ENCODE measurements at places on chromosomes 2 and 18.
A peak's percentile ranks its signal among the peaks of the same experiment; 100 is the strongest.

GRCh38 chr18:5455674-5456073 lies 88.1 kb downstream of the EPB41L3 start:
- DNase-seq = no peak

DNA sequence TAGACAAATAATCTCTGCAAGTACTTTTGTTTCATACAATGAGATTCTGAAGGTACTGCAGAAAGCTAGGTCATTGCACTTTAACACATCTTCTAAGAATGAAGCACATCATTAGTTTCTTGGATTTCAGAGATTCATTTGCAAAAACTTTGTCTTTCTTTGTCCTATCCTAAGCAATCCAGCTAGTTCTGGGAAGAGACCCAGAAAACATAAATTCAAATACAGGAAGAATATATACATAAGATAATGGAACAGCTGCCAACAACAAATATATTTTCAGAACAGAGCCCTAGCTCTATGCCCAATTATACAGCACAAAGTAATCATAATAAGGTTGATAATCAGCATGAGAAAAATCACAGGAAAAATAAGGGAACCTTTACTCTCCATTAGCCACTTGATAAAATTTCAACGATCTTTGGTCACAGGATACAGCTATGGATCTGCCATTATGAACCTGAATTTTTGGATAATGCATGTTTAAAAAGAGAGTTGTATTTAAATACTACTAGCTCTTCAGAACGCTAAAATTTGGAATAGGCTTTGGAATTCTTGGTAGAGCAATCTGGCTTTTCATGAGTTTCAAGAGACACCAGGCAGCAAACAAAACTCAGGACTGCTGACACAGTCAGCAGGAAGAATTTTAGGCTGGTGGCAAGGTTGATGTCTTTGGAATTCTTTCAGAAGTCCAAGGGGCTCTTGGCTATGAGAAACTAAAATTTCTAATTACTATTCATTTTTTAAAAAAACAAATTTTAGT lies 250.4 kb upstream of the SMIM21 start:
- DNase-seq = no peak

DNA sequence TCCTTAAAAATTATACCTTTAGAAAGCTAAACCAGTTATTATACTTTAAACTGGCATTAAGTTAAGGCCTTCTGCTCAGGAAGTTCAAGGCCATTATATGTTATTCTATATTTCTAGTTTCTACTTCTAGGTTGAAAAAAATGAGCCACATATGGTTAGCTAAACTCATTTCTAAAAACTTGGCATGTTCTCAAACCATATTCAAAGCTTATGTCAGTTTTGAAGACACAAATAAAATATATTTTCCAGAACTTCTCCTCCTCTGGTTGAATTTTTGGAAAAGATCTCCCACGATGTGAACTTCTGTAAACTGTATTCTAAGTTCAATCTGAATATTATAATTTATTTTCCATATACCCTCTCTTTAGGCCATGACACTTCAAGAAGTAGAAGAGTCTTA lies 103.5 kb downstream of the NYAP2 start:
- no peak for DNase-seq

GRCh38 chr18:58593938-58594337 lies 35.0 kb downstream of the ALPK2 start:
- DNase-seq = no peak

GRCh38 chr2:208407667-208408066 lies 1.1 kb downstream of the PTH2R start:
- DNase-seq = no peak

- DNase-seq = peak; percentile 15
These were observed 8.2 kb upstream of the SMARCAL1 start for GRCh38 chr2:216404010-216404618.
